NCI-H446 (cell line): ENCODE measurements at places on chromosomes 3 and 15.

- no peak for DNase-seq
These were observed 96.7 kb downstream of the ATP10A start for GRCh38 chr15:25766417-25766816.

DNA sequence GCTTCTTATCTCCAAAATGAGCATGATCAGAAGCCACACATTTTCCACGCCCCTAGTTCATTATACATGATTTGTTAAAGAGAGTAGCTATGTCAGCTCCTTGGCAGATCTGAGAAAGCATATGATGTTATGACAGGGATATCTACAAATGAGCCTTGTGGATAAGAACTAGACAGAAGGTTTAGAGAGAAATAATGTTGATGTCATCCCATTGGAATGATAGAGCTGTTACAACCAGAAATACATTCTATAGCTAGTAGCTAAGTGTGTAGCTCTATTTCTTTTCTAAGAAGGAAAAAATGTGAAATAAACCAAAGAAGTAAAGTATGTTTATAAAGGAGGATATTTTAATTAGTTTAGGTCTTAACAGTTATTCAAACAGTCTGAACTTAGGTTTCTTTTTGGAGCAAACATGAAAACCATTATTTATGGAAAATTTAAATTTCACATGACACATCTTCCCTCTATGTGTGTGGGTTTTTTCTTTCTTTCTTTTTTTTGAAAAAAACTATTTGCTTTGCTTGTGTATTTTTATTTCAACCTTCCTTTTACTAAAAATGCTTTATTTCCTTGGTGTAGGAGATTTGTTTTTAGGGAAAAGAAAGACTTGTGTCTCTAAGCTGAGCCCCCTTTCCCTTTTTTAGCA, 167.7 kb downstream of the GHSR start:
- DNase-seq: peak; percentile 74

- DNase-seq: no peak
These were observed 805.7 kb downstream of the TUSC7 start for GRCh38 chr3:117515309-117515708.

GRCh38 chr3:57556459-57557084, 498 bp downstream of the PDE12 start:
- DNase-seq: no peak

DNA sequence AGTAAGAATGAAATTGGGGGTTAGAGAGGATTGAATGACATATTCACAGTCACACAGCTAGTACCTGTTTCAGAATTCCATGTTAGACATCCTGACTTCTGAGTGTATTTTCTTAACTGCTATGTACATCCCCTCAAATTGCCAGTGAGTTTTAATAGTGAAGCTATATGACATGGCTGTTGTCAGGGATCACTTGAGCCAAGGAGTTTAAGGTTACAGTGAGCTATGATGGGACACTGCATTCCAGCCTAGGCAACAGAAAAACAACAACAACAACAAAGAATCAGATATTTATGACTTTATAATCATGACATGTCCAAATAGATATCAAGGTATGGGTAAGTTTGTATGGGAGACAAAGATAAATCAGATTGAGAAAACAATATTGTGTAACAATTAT, 16.6 kb downstream of the PARP15 start:
- no peak for DNase-seq

DNA sequence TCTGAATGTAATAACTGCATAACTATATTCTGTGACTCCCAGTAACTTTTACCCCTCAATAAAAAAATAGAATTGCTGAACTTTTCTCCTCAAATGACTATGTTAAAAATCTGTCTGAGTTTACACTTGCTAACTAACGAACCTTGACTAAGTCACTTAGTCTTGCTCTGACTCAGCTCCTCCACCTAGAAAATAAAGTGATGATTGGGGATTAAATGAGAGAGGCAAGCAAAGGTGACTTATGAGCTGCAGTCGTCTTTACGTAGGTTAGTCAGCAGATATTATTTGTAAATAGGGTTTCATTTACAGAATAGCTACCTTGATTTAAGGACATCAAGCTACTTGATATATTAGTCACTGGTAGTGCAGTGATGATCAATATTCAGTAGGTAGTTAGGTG, 476.9 kb downstream of the MECOM start:
- no peak for DNase-seq

DNA sequence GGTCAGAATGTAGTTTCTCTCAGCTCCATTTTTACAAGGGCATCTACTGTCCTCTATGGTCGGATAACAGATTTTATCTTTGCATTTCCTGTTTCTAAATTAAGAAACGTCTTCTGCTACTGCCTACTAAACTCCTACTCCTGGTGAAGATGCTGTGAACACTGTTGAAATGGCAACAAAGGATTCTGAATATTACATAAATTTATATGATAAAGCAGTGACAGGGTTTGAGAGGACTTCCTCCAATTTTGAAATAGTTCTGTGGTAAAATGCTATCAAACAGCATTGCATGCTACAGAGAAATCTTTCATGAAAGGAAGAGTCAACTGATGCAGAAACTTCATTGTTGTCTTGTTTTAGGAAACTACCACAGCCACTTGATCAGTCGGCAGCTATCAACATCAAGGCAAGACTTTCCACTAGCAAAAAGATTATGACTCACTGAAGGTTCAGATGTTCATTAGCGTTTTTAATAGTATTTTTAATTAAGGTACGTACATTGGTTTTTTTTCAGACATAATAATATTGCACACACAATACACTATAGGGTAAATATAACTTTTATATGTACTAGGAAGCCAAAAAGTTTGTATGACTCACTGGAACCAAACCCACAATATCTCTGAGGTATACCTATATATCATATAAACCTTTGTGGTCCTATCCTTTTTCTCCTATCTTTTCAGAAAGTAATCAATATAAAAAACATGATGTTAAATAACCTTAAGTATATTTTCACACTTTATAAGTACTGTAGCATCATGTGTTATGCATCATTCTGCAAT, 156.1 kb downstream of the STAG1 start:
- no peak for DNase-seq

DNA sequence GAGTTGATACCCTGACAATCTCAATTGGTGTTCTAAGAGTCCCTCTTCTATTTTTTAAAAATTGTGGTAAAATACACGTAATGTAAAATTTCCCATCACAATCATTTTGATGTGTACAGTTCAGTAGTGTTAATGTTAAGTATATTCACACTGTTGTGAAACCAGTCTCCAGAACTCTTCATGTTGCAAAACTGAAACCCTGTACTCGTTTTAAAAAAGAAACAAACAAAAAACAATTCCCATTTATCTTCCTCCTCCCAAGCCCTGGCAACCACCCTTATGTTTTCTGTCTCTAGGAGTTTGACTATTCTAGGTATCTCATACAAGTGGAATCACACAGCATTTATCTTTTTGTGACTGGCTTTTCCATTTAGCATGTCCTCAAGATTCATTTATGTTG, 28.7 kb upstream of the ALPK3 start:
- DNase-seq: no peak
